ENCODE measurements at places on chromosomes 4 and X.

DNA sequence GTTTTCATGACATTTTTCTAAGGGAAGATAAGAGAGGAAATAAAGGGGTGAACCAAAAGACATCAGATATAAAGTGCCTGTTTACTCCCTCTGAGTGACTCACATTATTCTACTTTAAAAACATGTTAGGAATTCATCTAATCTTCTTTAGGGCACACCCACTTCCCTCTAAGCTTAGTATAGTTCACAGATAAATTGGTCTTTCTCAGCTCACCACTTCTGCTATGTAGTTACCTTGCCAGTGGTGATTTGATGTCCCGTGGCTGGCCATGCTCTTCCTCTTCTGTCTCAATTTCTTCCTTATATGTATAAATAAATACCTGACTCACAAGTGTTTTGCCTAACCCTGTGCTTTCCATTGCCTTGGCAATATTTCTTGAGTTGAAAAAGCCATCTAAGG, 96.8 kb downstream of the PDLIM5 start:
- DNase-seq, result no peak

- DNase-seq, result no peak
These were observed 69.4 kb upstream of the SPANXB1 start for GRCh38 chrX:140933016-140933415.

- DNase-seq, result no peak
These were observed 141.9 kb upstream of the STK26 start for GRCh38 chrX:131881194-131881593.

GRCh38 chr4:2630556-2631273, 94.3 kb downstream of the FAM193A start:
- no peak for DNase-seq

GRCh38 chrX:48752498-48752897, 9.0 kb upstream of the GLOD5 start:
- DNase-seq, result no peak

DNA sequence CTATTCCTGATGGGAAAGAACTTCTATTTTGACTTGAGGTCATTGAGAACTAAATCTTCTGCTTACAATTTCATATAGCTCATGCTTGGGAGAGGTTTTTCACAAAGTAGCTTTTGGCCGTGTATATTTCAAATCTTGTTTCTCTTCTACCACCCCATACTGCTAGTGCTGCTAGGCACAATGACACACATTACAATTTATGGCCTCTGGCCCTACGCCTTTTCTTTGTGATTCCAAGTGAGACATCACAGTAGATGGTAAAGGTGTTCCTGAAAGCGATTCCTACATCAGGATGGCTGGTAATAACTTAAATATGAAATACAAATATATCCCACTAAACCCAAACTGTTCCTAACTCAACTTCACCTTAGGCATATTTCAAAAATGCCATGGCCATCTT, 101.1 kb downstream of the ATXN3L start:
- DNase-seq, result no peak

DNA sequence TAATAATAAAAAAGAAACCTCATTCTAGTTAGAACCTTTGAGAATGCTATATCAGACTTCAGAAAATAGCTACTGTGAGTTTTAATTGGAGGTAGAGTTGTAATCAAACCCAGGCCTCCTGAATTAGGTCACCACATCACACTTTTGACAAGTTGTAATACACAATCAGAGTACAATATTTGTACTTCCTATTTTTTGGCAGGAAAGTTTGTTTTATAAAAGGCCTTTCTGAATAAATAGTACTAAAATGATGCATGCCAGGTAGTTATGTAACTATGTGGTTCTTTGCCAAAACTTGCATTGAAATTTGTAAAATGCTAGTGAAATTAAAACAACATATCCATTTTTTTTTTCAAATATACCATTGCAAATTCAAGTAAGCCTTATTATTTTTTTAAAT, 26.8 kb downstream of the ADH7 start:
- DNase-seq, result no peak

- DNase-seq, result no peak
These were observed 4.8 kb downstream of the USP38 start for GRCh38 chr4:143189528-143189927.

GRCh38 chr4:136831553-136831952, 700.7 kb downstream of the PCDH18 start:
- no peak for DNase-seq

DNA sequence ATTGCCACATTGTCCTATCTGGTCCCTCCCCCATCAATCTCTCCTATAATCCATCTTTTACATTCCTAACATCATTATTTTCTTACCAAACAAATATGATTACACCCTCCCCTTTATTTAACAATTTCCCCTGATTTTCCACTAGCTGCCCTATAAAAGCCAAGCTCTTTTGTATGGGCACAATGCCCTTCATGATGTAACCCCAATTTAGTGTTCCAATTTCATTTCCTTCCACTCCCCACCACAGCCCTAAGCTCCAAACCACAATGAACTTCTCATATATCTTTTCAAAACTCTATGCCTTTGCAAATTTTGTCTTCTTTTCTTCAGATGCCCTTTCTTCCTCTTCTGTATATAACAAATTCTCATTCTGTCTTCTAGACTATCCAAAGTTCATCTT, 39.5 kb upstream of the PTPN13 start:
- DNase-seq, result no peak

DNA sequence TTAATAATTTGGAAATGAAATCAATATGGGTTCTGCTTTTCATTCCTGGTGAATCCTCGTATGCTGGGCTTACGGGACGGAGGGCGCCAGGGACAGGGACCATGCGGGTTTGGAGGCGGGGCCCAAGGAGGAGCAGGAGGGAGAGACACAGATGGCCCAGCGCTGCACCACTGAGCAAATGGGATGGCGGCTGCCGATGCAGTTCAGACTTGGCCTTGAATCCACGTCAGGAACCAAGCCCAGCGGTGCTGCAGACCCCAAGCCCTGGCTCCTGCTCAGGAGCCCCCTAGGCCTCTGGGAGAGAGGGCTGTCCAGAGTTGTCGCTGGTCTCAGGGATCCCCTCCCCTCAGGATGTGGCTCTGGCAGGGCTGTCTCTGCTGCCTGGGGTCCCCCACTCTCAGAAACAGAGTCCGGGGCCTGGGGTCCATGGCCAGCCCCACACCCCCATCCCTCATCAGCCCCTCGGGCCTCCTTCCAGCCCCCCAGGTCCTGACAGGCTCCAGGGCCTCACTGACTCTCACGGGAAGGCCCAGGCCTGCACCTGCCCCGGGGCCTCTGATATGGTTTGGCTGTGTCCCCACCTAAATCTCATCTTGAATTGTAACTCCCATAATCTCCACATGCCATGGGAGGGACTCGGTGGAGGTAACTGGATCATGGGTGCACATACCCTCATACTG, 75.2 kb downstream of the FAM53A start:
- no peak for DNase-seq

DNA sequence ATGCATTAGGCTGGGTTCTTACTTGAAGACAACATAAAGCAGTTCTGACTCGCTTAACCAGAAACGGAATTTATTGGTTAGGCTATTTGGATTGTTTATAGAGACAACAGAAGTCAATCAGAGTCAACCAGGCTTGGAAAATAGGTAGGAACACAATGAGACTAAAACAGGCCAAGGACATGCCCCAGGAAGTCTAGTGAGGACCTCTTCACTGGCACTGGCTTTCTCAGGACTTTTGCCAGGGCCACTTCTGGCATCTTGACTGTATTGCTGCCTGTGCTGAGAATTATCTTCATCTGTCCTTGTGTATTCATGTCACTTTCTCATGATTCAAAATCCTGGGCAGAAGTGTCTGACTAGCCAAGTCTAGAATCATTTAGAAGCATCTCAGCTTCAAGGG, 19.6 kb downstream of the PGAM4 start:
- no peak for DNase-seq

- no peak for DNase-seq
These were observed 459.0 kb upstream of the NR3C2 start for GRCh38 chr4:148901075-148901705.

DNA sequence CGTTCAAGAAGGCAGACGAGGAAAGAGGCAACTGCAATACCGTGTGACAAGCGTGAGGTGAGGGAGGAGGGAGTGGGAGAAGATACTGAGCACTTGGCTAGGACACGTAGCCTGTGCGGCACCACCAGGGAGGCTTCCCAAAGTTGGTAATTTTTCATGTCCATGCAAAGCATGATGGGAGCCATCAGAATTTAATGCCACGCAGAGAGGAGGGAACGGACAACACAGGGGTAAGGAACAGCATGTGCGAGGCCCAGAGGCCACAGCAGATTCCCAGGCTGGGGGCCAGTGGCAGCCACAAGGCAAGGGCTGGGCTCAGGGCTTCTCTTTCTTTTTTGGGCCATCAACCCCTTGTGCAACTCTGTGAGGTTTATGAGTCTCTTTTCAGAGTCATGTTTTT, 11.0 kb upstream of the CLDN24 start:
- DNase-seq, result no peak

- no peak for DNase-seq
These were observed 22.5 kb upstream of the DCTD start for GRCh38 chr4:182939680-182940079.

- DNase-seq, result no peak
These were observed 1084.9 kb downstream of the RPA4 start for GRCh38 chrX:97968376-97969163.

GRCh38 chr4:147233-147632, 22.9 kb downstream of the ZNF718 start:
- DNase-seq, result no peak

Measured in SK-MEL-5 (cell line).